ENCODE measurements at places on chromosomes 12 and 14.

DNA sequence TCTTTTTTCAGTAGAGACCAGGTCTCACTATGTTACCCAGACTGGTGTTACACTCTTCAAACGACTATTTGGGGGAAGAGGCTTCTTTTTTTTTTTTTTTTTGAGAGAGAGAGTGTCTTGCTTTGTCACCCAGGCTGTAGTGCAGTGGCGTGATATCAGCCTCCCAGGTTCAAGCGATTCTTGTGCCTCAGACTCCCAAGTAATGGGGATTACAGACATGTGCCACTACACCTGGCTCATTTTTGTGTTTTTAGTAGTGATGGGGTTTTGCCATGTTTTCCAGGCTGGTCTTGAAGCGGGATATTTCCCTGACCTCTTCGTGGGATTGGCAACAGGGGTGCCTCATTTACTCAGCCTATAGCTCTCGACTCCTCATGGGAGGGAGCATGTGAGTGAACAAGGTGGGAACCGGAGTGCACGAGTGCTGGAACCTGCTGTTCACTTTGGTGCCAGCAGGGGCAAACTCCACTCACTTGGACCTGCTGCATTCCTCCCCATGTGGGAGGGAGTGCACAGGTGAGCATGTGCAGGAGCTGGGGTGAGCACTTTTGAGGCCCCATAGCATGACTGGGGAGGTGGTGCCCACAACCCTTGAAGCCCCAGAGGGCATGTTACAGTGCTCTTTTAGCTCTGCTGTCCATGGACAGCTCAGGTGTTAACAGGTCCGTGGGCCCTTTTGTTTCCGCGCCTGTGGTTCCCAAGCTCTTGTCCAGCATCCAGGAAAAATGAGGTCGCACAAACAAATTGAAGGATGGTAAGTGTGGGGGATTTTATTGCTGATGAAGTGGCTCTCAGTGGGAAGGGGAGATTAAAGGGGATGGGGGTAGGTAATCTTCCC is 79.1 kb upstream of the HECTD1 start:
- DNase-seq = no peak

DNA sequence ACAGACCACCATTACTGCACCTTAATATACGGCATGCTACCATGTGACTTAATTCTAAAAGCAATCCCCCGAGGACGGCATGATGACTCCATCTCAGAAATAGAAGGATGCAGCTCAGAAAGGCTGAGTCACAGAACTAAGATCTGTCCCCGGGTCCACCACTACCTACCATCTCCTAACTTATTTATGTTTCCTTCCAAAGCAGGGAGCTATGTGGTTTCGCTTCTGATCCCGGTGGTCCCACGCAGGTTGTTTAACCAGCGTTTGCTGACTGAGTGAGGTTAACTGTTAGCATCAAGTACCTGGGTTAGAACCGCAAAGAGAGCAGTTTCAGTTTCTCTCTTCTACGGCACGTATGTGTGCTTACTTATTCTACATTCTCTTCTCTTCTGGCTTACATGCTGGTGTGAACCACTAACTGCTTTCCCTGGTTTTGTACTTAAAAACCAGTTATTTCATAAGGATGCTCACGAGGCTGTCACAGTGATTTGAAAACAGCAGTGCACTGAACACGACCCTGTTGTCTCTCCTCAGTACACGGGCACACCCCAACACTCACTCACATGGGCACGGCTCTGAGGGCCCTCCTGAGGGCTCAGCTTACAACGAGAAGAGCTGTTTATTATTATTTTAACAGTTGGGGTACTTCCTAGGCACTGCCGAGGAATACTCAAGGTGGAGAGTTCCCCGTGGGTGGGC is 66.7 kb downstream of the CCDC88C start:
- DNase-seq = no peak

DNA sequence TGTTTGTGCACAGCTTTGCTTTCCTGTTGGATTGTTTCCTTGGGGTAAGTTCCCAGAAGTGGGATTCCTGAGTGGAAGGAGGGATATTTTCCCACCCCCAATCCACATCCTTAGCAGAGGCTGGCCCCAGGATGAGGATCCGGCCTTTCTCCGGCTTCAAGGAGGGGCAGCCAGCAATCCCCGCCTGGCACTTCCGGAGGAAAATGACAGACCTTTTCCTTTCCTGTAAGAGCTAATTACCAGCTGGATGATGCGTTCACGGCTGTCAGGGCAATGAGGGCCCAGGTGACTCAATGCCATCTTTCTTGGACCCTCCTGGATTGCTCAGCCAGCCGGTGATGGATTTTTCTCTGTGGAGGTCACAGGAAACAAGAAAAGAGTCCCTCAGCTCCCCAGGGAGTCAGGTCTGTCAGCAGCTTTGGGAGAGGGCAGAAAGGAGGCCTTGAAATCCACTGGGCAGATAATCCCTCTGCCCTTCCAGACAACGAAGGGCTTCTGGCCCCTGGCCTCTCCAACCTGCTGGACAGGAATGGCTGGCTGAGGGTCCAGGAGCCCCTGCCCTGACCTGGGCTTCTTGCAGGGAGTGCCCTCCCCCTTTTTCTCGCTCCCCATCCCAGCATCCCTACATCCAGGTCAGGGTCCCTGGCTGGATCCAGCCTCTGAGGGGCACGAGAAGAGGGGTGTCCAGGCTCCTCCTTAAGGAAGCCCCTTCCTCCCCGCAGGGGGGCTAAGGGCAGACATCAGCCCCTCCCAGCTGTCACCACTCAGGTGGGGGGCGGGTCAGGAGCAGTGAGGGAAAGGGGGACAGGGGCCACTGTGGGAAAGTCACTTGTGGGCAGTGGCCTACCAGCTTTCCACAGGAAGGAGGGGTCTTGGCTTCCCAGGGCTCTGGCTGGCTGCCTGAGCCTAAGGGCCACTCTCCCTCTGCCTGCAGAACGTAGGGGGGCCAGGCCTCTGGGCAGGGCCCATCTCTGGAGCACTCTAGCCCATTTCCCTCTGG is 16.1 kb upstream of the CCDC85C start:
- DNase-seq = no peak

GRCh38 chr14:53848854-53849253 is 107.8 kb downstream of the BMP4 start:
- DNase-seq = no peak
